CD4-positive, alpha-beta T cell treated with Interleukin-12 subunit alpha and Interleukin-12 subunit beta, for 1 hour (primary cell): ENCODE measurements at places on chromosomes 5 and 9.
A peak's percentile ranks its signal among the peaks of the same experiment; 100 is the strongest.

DNA sequence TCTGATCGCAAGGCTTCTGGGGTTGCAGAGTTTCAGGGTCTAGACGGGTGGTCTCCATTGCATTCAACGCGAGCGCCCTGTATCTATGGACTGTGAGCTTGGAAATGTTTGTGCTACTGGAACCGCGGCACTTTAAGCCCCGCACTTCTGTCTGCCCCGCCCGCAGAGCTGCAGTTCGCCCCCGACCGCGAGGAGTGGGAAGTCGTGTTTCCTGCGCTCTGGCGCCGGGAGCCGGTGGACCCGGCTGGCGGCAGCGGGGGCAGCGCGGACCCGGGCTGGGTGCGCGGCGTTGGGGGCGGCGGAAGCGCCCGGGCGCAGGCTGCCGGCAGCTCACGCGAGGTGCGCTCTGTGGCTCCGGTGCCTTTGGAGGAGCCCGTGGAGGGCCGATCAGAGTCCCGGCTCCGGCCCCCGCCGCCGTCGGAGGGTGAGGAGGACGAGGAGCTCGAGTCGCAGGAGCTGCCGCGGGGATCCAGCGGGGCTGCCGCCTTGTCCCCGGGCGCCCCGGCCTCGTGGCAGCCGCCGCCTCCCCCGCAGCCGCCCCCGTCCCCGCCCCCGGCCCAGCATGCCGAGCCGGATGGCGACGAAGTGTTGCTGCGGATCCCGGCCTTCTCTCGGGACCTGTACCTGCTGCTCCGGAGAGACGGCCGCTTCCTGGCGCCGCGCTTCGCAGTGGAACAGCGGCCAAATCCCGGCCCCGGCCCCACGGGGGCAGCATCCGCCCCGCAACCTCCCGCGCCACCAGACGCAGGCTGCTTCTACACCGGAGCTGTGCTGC is 1.0 kb downstream of the ADAMTS19 start:
- DNase-seq, result no peak

GRCh38 chr5:10689391-10690081 is 71.5 kb downstream of the DAP start:
- no peak for DNase-seq

DNA sequence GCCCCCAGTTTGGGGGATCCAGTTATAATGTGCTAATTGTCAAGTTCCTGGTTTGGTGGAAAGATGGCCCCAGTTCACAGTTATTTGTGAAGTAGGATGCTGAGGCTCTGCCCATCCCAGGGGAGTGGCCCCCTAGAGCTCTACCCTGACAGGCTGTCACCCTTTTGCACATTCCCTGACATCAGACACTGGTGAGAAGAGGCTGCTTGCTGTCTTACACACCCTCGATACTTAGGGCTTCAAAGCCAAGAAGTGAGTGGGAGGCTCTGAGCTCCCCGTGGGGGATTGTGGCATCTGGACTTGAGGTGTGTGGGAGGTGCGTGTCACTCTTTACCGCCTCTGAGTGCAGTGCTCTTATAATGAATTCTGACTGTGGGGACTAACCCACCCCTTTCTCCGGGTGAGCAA is 168.5 kb downstream of the DOCK2 start:
- DNase-seq, result peak; percentile 6

DNA sequence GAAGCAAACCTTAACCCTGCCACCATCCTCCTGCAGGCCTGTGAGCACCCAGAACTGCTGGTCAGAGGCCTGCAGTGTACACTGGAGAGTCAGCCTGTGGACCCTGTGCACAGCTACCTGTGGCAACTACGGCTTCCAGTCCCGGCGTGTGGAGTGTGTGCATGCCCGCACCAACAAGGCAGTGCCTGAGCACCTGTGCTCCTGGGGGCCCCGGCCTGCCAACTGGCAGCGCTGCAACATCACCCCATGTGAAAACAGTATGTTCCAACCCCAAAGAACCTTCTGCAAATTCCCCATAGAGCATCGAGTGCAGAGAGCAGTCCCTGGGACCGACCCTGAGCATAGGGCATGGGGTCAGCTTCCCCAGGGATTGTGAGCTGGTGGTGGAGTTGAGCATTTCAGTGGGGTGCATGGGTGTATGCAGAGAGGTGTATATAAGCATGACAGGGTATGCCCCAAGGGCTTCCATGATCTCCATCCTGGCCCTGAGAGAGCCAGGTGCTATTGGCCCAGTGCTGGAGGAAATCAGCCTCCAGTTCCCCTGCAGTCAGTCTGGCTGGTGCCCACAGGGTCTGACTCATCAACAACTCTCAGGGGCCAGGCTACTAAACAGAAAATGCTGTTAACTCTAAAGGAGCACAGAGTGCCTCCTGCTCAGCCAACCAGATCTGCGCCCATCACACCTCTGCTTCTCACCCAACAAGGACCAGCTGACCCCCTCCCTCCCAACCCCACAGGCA is 126.2 kb downstream of the SAXO1 start:
- DNase-seq, result no peak

DNA sequence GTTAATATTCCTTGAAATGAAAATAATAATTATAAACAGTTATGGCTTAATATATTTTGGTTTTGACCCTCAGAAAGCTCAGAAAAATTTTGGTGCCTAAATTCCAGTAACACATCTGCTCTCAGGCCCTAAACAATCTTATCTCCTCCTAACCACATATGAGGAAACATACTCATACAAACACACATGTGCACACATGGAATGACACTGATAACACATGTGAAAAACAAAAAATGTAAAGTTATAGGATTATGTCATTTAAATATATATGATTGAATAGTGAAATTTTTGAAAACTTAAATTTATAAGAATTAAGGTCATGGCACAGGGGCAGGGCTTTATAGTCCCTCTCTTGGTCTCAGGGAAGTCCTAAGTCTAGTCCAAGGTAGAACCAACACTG is 127.2 kb upstream of the TRPC7 start:
- DNase-seq, result no peak

DNA sequence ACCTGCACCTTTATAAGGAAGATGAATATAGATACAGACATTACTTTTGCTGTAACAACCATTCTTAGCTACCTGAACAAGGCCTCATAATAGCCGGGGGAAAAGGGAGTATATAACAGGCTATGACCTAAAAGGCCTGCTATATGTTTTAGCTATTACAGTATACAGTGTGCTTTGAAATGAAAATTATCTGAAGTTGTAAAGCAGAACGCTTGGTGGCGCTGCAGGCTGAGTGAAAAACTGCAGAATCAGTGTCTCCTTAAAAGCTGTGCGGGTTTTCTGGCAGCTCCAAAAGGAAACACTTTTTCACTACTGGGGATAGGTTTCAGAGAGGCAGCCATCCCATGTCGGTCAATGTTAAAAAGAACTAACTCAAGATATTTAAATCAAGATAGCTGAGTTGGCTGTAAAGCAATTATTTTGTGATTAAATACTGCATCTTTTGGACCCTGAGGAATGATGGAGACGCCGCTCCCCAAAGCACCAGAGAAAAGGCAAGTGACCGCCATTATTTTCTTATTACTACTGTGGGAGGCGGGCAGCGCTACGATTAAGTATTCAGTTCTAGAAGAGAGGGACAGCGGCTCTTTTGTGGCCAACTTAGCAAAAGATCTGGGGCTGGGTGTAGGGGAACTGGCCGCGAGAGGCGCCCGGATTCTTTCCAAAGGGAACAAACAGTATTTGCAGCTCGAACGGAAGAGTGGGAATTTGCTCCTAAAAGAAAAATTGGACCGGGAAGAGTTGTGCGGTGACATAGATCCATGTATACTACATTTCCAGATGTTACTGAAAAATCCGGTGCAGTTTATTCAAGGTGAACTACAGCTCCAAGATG is 5.9 kb downstream of the PCDHB6 start:
- DNase-seq, result no peak

- DNase-seq, result peak; percentile 21
These were observed 152.0 kb downstream of the ERCC6L2 start for GRCh38 chr9:96027251-96028131.

DNA sequence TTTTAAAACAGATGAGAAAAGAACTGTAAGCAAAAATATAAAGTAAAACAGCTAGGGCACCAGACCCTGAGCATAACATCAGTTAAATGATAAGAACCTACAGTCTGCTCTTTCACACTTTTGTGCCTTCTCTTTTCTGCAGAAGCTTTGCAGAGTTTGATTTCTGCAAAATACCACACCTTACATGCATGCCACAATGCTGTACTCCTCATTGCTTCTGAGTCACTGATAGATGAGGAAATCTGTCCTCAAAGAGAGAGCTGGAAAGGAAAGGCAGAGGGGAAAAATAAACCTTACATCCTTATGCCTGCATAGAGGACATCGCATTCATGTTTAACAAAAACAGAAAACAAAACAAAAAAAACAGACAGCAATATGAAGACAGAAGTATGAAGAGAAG is 142.9 kb downstream of the ATPSCKMT start:
- DNase-seq, result no peak

DNA sequence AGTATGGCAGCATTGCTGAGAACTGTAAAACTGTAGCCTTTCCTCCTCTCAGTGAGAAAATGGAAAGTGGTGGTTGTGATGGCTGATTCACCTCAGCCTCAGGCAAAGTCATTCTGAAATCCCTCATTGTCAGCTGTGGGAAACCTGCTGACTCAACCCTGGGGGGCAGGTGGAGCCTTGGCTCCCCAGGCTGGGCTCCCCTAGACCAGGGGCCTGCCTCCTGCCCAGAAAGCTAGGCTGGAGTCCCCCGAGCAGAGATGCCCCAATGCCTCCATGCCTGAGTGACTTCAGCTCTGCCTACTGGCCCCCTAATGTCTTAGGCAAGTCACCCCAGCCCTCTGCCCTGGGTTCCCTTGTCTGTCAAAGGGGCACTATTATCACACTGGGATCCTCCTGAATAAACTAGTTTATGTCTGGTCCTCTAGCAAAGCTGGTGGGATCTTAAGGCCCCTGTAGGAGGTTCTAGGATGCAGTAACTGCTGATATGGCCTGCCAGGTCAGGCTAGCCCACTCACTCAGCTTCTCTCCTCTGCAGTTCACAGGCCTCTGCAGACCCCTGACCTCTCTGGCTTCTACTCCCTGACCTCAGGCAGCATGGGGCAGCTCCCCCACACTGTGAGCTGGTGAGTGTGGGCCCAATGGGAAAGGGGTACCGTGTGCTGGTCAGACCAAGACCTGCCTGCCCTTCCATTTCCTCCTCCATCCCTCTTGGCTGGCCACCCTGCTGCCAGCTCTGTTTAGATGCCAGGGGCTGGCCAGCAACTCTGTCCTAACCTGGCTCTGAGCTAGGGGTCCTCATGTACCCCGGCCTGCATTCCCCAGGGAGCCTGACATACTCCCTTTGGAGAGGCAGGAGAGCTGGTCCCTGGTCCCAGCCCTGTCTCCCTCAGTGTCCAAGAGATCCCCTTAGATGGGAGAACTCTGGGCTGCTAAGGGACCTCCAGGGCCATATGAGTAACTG is 24.2 kb downstream of the TCF7 start:
- no peak for DNase-seq

- no peak for DNase-seq
These were observed 18.0 kb upstream of the VLDLR start for GRCh38 chr9:2603621-2604020.

DNA sequence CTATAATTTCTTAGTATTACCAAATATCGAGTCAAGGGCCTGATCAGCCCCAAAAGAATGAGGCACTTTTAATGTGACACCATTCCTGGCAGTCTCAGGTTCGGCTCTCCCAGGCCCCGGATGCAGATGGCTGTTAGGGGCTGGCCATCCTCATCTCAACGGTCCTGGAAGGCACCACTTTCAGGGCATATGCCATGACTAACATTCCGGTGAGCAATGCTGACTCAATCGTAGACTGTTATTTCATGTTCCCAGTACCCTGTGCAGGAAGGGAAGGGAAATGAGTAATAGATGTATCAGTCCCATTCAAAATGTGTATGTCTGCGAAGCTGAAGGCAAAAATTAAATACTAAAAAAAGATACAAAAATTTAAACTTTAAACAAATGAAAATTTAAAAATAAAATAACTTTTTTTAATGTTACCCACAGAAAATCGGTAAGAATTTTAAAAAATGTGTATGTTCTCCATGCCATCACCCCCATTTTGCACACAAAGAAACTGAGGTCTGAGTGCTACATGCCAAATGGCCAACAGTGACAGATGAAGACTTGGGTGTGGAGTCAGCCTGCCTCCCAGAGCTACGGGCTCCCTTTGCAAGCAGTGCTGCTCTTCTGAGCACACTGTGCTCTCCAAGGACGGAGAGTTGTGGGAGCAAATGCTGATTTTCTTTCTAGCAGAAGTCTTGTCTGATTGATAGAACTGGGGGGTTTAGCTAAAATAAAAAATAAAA is 79.0 kb downstream of the GLDC start:
- DNase-seq, result no peak

DNA sequence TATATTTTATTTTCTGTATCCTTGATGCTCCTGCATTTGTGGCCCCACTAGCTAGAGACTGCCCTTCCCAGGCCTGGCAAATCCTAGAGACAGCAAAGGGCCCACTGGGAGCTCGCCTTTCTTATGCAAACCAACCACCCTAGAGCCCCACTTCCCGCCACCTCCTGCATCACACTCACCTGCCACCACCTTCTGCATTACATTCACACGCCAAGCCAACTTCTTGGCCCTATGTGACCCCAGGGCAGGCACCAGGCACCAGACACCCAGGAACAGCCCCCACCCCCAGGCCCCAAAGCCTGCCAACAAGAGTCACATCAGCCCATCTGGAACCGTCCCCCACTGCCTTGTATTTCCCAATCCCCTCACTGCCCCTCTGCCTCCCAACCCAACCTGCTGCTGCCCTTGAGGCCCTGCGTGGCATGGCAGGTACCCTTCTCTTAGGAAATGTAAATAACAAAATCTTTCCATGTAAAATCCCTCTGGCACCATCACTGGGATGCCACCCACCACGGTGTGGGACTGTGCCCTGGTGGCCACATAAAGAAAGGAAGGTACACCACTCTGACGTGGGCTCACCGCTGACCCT is 22.0 kb downstream of the ROR2 start:
- DNase-seq, result no peak

- no peak for DNase-seq
These were observed 86.6 kb downstream of the C5orf15 start for GRCh38 chr5:133881576-133882388.

DNA sequence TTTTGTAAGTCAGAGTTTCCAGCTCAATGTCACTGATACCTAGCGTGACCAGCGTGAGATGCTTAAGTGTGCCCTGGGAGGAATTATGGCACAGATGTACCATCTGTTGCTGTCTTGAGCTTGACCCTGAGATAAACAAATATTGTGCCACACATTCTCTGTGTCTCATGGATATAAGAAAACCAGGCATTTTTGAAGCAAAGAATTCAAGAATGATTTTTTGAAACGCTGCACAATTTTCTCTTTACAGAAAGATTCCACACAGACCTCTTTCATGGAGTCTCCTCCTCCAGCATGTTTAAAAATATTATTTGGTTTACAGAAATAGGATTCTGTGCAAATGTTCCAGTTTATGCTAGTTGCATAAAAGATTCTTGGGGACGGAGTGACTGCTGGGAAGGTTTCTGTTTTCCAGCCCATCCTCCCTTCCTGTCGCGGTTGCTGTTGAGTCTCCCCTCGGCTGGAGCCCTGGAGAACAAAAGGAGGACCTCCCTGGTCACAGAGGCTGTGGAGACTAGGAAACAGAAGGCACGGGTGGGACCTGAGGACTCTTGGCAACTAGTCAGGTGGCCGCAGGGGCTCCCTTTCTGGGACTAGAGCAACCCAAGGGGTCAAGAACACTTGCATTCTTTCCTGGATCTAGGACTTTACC is 120.8 kb downstream of the RASGRF2 start:
- DNase-seq, result no peak

GRCh38 chr5:147225938-147226337 is 8.9 kb upstream of the STK32A start:
- DNase-seq, result no peak
